ENCODE measurements at places on chromosomes 3 and 15.

- no peak for DNase-seq
Observed at GRCh38 chr3:9351709-9352126, 11.1 kb upstream of the THUMPD3 start.

- DNase-seq, result no peak
Observed at GRCh38 chr3:122677216-122677615, 3.4 kb upstream of the PARP14 start.

DNA sequence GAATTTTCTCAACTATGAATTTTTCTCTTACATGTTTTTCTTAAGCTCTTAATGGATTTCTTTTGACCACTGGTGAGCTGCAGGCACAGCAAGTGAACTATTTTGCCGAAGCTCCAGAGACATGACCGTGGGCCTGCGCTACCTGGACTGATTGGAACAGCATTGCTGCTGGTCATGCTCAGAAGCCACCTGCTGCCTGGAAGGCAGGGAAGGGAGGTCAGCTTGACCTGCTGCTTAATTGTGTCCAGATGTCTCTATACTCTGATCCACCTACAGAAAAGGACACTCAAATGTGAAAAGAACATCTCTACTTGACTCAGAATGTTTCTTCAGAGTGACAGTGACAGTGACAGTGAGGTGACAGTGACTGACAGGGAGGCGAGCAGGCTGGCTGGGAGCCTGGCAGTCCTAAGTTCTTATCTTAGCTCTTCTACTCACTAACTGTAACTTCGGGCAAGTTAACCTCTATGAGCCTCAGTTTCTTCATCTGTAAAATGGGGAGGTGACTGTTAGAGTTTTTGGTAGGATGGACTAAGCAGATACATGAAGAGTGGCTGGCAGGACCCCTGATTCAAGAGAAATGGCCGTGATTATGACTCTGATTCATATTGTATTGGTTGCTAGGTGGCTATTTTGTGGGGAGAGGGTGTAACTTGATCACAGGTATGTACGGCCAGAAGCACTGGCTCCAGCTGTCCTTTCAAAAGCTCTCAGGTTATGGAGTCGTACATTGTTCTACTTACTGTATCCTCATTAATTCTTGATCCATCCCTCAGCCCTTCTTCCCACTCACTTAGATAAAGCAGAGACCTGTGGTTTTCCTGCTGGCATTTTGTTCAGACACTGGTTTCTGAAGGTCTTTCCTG lies 54.8 kb upstream of the DLG1 start:
- no peak for DNase-seq

DNA sequence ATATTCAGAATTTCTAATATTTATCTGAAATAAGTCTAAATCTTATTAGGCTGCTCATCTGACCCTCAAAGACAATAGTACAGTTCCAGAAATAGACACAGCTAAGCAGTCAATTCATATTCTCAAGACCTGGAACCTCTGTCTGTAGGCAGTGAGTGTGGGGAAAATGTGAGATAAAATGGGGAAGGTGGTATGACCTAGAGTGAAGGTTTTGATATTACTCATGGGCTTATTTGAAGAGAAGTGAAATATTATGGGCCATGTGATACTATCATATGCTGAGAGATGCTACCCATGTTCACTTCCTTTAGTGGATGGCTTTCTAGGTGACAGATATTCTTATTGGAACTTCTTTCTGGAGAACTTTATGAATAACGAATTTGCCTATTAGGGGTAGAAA lies 33.5 kb downstream of the TGFBR2 start:
- DNase-seq, result no peak

DNA sequence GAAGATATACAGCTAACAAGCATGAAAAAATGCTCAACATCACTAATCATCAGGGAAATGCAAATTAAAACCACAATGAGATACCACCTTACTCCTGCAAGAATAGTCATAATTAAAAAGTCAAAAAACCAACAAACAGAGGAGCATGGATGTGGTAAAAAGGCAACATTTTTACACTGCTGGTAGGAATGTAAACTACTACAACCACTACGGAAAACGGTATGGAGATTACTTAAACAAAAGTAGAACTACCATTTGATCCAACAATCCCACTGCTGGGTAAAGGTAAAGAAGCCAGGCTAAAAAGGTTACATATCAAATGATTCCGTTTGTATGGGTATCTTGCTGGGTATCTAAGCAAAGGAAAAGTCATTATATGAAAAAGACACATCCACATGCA lies 53.8 kb downstream of the STAG1 start:
- DNase-seq, result no peak

GRCh38 chr3:154018100-154018696 lies 103.0 kb upstream of the ARHGEF26 start:
- DNase-seq, result peak; percentile 41

DNA sequence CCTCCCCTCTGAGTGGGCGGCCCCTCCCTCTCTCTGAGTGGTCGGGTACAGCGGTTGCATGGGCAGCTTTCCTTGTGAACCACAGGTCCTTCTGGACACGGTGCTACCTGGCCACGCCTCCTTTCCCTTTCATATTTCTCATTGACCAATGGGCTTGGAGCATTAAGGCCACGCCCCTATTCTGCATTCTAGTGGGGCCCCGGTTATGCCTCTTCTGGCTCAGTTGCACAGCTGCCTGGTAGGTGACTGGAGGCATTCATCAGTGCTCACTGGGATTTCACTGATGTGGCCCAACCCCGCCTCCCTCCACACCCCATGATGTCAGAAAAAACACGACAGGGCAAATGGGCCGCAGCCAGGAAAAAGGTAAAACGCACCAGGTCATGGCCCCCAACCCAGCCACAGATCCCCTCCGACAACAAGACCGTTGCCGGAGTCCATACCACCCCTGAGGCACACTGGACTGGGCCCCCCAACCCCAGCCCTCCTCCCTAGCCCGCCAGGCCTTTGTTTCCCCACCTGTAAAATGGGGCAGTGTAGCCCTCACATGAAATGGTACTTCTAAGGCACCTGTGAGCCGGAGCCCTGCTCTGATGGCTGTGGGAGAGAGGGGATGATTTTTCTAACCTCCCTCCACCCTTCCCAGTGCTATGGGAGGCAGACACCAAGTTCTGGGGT lies 26.3 kb downstream of the NGRN start:
- DNase-seq, result no peak

- DNase-seq, result no peak
Observed at GRCh38 chr15:58880320-58880719, 53.2 kb downstream of the SLTM start.

DNA sequence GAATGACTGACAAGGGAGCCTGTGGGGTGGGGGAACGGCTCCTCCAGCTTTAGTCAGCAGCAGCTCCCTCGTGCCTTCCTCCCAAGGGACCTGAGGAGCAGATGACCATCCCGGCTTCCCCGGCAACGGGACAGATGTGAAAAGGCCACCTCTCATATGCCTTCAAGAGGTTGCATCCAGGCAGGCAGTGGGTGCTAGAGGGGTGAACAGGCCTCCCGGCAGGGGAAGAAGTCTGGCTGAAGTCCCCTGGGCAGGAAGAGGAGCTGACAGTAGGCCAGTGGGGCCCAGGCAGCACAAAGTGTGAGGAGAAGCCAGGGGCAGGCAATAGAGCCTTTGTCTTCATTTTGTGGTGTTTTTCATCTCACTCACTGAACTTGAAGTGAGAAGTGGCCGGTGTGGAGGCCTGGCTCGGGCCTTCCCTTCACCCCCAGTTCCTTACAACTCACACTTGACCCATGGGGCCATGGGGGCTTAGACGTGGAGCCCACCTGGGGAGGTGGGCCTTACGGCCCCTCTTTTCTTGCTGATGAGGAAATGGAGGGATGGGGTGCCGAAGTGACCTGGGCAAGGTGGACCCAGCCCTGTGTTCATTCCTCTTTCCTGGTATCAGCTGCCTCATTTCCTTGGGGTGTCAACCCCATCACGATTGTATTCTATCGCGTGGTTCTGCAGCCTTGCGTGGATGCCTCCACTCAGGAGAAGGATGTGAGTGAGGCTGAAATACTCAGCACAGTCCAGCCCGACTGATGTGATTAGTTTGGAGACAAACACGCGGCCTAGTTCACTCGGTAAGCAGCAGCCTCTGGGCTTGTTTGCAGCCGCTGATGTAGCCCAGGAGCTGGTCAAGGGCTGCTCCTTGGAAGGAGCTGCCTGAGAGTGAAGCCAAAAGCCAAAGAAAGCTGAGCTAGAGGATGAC lies 115.5 kb upstream of the ALDH1A3 start:
- no peak for DNase-seq

- no peak for DNase-seq
Observed at GRCh38 chr3:113304856-113305540, 93.6 kb downstream of the BOC start.

GRCh38 chr3:170383567-170383966 lies 26.1 kb downstream of the SKIL start:
- no peak for DNase-seq

DNA sequence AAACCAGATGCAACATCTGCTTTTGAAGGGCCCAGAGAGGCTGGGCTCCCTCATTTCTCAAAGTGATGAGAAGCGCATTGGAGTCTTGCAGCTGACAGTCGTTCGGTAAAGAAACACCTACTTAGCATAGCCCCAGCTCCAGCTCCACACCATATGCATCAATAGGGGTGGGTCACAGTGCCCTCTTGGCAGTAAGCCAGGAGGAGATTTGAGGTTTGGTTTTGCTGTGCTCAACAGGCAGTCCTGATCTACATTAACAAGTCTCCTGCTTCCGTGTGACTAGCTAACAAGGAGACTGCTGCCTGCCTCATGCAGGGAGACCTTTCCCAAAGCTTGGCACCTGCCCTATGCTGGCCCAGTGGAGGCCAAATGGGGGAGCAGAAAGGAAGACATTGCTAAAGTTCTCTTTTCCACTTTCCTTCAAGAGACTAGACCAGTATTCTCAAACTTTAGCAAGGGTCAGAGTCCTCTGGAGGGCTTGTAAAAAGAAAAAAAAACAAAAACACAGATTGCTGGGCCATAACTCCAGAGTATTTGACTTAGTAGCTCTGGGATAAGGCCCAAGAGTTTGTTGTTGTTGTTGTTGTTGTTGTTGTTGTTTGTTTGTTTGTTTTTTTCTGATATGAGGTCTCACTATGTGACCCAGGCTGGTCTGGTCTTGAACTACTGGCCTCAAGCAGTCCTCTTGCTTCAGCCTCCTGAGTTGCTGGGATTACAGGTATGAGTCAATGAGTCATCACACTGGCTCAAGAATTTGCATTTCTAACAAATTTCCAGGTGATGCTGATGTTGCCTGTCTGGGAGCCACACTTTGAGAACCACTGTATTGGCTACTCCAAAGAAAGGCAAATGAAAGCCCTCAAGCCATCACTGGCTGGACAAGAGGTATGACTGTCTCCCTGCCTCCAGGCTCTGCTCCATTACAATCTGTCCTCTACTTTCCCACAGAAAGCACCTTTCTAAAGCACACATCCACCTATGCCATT lies 294.9 kb downstream of the RORA start:
- DNase-seq, result no peak
